DMS53 (cell line): ENCODE measurements at places on chromosomes 5 and 9.
A peak's percentile ranks its signal among the peaks of the same experiment; 100 is the strongest.

DNA sequence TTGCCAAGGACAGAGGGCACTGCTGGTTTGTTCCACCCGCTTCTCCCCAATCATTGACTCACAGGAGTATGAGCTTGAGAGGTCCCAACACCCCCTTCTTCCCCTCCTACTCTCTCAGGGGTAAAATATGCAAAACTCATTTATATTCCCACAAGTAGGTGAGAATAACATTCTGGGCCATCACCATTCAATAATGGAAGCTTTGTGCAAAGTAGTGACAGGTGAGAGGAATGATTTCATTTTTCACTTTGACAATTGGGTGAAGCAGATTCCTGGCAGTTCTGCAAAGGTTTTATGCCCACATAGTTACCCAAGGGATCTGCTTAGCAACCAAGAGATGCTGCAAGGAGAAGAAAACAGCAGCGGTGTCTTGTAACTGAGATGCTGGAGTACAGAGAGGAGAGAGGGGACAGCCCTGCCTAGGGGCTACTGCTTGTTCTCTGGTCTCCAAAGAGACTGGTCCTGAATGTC is 137.6 kb downstream of the CMYA5 start:
- DNase-seq, result no peak

- DNase-seq, result no peak
Observed at GRCh38 chr5:68070591-68071281, 144.8 kb upstream of the PIK3R1 start.

GRCh38 chr5:154044581-154044980 is 5.8 kb downstream of the MFAP3 start:
- no peak for DNase-seq

DNA sequence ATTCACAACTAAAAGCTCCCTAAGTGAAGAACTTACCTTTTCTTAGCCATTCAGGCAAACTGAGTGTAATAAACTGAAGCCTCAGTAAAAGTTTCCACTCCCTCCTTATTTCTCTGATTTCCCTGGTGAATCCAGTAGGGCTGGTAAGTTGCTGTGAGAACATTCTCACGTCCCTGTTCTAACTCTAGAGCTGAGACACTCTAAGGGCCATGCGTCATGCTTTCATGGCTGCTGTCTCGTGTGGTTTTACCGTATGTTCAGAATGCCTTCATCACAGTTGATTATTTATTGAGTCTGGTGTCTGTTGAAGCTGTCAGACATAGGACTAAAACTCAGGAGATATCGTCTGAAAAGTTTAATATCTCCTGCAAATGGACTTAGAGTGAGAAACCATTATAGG is 1.3 kb downstream of the OR2S2 start:
- no peak for DNase-seq

GRCh38 chr5:180804129-180804618 is 1.6 kb upstream of the MGAT1 start:
- DNase-seq, result no peak

- peak; percentile 17 for DNase-seq
Observed at GRCh38 chr5:102600964-102601363, 102.2 kb upstream of the SLCO6A1 start.

DNA sequence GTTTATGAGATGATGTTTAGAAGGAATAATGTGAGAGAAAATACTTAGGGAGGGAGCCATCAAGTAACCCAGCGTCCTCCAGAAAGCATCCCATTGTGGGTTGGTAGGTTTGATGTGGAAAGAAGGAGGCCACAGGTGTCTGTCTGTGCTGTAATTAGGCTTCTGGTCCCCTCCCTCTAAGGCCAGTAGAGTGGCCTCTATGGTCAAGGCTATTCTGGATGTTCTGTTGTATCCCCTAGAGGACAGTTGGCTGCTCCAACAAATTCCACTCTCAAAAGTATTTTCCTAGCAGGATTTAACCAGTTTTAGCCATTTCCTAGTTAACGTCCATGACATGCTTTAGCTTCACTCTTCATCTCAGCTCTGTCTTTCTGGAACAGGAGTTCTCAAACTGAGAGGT is 106.5 kb downstream of the EGFLAM start:
- no peak for DNase-seq

DNA sequence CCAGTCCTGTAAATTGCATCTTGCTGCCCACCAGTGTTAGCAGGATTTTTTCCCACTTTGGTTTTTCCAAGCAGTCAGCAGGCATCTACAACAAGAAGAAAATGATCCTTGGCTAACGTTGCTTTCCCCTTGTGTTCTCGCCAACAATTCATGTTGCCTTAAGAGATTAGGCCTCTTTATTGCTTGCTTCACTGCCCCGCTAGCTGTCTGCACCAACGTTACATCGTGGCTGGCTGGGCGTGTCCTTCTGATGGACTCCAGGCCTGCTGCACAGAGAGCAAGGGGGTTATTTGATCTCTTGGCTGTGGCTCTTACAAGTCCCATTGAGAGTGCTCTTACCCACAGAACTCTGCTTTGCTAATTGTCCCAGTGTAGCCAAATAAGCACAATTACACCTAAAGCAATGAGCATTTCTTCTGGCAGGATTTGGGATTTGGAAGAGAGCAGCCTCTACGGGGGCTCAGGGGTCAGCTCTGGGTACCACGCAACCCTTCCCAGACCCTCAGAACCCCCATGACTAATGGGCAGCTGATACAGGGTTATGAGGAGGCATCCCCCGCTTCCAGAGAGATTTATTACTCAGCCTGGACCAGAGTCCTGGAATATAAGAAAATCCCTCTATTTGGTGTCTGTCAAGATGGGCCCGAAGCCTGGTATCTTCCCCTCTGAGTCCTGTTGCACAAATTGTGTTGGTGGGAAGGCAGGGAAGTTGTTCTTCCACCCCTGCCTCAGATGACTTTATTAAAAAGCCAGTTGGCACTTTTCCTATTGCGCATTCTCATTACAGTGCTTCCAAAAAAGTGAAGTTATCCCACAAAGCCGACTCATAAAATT is 17.6 kb downstream of the DCANP1 start:
- peak; percentile 9 for DNase-seq

DNA sequence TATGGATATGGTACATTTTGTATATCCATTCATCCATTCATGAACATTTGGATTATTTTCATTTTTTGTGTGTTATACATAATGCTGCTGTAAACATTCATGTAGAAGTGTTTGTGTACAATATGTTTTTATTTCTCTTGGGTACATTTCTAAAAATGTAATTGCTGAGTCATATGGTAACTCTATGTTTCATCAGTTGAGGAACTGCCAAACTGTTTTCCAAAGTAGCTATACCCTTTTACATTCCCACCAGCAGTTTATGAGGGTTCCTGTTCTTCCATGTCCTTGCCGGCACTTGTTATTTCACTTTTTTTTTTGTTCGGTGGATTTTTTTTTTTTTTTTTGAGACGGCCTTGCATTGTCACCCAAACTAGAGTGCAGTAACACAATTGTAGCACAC is 54.0 kb upstream of the MCCC2 start:
- no peak for DNase-seq

- DNase-seq, result no peak
Observed at GRCh38 chr5:92402045-92402444, 1018.9 kb upstream of the ARRDC3 start.

GRCh38 chr9:104748359-104749031 is 1.0 kb downstream of the NIPSNAP3A start:
- peak; percentile 47 for DNase-seq

GRCh38 chr5:43232943-43233833 is 41.2 kb downstream of the NIM1K start:
- DNase-seq, result peak; percentile 70

DNA sequence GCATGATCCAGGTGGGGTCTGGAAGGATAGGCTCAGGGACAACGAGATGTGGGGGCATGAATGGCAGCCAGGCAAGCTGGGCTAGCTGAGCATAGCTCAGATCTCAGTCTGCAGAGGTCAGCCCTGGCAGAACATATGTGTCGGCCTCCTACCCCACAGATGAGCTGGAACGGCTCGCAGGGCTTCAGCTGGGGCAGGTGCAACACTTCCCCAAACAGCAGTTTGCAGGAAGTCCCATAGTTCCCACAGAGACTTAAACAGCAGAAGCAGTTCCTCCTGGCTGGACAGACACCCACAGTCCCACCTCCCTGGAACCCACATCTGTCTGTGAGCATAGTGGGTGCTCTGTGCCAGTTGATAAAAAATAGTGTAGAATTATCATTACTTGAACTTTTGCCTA is 404.6 kb downstream of the GADD45G start:
- peak; percentile 58 for DNase-seq

DNA sequence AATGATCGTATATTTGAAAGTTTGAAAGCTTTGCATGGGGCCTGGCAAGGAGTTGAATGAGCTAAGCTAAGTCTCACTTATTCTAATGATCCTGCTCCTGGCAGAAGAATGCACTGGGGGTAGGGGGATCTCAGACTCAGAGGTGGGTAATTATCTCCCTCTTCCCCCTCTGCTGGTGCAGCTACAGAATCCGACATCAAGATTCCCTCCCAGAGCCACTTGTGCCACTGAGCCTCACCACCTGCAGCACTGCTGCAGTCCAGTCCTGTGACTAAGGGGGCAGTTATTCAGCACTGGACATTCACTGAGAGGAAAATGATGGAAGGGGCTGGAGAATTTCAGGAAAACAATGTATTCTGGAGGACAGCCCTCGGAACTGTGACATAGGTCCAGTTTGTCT is 205.8 kb downstream of the DEPDC1B start:
- no peak for DNase-seq

DNA sequence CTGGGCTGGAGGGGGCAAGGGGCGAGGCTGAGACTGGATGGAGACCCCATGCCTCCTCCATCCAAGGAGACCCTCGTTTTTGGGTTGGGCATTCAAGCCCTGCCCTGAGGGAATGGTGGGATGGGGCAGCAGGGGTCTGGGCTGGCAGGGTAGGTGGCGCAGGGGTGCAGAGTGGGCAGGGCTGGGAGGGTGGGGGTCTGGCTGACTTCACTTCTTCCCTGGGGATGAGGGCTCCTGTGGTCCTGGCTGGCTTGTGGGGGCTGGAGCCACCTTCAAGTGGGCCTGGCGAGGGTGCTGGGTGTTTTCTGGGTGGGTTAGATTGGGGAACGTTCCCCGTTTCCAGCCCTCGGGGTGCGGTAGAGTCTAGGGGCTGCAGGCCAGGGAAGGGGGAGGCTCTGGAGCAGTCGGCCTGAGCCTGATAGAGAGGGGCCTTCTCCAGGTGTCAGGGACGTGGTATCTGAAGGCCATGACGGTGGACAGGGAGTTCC is 412 bp downstream of the LCN1 start:
- DNase-seq, result no peak

DNA sequence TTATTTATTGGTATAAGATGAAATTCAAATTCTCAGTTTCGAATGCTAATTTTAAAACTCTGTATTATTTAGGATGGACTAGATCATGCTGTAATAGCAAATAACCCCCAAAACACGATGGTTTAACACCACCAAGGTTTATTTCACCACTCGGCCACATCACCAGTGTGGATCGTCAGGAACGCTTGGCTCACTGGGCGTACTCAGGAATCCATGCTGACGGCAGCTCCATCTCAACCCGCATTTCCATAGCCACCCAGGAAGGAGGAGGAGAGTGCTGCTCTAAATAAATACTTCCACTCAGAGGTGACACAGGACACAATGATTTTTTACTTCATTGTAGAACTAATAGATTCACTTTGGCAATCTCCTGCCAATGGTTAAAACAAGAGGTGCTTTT is 347.4 kb downstream of the SH3GL2 start:
- DNase-seq, result no peak

- DNase-seq, result peak; percentile 62
Observed at GRCh38 chr9:107755246-107755645, 265.7 kb upstream of the KLF4 start.

DNA sequence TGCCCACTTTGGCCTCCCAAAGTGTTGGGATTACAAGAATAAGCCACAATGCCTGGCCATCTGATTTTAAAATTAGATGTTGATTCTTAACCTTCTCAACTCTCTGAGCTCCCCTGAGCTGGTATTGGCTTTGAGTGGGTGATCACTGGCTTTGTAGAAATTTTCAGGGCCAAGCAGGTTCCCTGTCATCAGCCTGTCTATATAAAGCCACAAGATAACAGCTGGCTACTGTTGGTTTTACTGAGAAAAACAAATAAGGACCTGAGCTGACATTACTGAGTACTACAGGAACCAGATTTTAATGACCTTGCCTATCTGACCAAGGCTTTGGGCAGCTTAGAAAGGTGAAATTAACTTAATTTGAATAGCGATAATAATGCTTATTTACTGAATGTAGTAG is 153.6 kb downstream of the MSX2 start:
- DNase-seq, result peak; percentile 54

DNA sequence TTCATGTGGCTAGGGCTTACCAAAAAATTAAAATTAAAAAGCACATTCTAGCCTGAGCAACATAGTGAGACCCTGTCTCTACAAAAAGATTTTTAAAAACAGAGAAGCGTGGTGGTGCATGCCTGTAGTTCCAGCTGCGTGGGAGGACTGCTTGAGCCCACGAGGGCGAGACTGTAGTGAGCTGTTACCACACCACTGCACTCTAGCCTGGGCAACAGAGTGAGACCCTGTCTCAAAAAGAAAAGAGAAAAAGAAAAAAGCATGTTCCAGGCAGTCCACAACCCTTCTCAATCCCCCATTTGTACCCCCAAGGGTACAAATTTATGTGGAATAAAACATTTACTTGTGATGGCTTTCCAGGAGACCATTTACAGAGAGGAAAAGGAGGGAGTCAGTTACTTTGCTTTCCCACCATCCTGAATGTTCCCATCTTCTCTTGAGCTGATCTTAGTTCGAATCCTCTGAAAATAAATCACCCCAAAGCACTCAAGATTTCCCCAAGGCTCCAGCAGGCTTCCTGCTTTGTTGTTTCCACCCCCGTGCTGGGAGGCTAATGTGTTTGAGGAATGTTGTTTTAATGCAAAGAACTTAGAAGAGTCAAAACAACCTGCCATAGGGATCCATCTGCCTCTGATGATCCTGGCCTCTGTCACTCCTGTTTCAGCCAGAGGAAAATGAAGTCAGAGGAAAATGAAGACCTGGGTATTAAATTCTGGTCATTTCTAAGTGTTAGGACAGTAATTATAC is 384.7 kb downstream of the BNC2 start:
- DNase-seq, result no peak

DNA sequence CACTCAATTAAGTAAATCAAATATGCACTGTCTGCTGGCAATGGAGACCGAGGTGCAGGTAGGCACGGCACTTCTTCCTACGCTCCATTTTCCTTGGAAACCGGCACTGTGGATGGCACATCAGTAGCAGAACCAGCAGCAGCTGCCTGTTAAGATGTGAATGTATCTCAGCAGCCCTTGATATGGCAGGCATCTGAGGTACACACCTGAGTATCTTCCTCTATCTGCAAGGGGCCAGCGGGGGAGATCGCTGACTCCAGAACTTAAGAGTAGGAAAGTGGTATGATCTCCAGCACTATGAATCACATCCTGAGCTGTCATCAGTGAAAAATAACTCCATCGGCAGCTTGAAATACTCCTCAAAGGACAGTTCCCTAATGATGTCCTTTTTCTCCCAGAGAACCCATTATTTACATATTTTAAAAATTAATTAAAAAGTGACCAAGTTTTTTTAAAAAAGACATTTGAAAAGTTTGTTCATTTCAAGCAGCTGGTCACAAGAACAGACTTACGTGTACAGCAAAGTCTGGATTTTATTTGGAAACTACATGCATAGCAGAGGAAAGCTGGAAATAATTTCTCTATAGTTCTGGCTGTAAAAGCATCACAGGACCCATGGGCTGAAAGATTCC is 97.1 kb downstream of the ADAMTS12 start:
- no peak for DNase-seq
